ENCODE measurements at places on chromosomes 2 and 18. TPM values are rescaled to one million over a fixed set of nuclear protein-coding genes. Genes with fewer than 3 reads are reported as not detected.

Gene EPG5
- total RNA-seq = 33.5 TPM

Gene GPR45
- not detected for total RNA-seq

Gene XPO1
- 208 TPM for total RNA-seq

Gene CTIF
- 2.4 TPM for total RNA-seq

Gene RAB6D
- not detected for total RNA-seq

Gene DNAJC5G
- not detected for total RNA-seq

Gene CWC22
- 23.0 TPM for total RNA-seq

Gene PDCL3
- 24.4 TPM for total RNA-seq

Gene EN1
- total RNA-seq = not detected

Gene AKAIN1
- not detected for total RNA-seq

Gene GALNT5
- total RNA-seq = not detected

Gene DARS1
- 117 TPM for total RNA-seq

Gene ADRA2B
- total RNA-seq = 0.26 TPM

Gene GRHL1
- 0.43 TPM for total RNA-seq

Gene EHD3
- total RNA-seq = 1.5 TPM

Gene DHX57
- total RNA-seq = 16.3 TPM

Gene FABP1
- not detected for total RNA-seq

Gene MDH1B
- 0.44 TPM for total RNA-seq

Gene TMEM200C
- not detected for total RNA-seq

Gene GCKR
- not detected for total RNA-seq

Gene MRO
- total RNA-seq = not detected

Gene ANKRD30BL
- 0.20 TPM for total RNA-seq

Gene NEB
- 1.2 TPM for total RNA-seq

Gene TMEM178A
- 0.23 TPM for total RNA-seq

Gene KCNG3
- not detected for total RNA-seq

Gene SERPINB4
- not detected for total RNA-seq

Gene WDR54
- total RNA-seq = 88.9 TPM

Gene EML6
- 2.4 TPM for total RNA-seq

Gene GATA6
- 0.14 TPM for total RNA-seq

Gene CRIM1
- 3.2 TPM for total RNA-seq

Gene PROM2
- total RNA-seq = 0.82 TPM

Gene CYP26B1
- total RNA-seq = not detected

Gene SEC11C
- 38.4 TPM for total RNA-seq

Gene KIAA2012
- total RNA-seq = not detected

Gene GPBAR1
- total RNA-seq = 0.72 TPM
